ENCODE measurements at places on chromosomes 6 and 20.

DNA sequence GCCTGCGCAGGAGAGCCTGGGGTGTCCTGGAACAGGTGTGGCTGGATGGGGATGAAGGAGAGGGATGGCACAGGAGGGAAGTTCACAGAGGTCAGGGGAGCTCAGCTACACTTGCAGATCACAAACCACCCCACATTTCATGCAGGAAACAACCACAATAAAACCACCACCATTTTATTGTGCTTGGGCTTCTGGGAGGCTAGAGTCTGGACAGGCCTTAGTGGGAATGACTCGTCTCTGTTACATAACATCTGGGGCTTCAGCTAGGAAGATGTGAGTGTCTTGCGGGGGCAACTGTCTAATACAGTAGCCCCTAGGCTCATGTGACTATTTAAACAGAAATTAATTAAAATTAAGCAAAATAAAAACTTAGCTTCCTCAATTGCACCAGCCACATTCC lies 33.4 kb downstream of the SNX5 start:
- DNase-seq, result no peak

GRCh38 chr6:101655109-101655508 lies 261.6 kb downstream of the GRIK2 start:
- DNase-seq, result no peak

DNA sequence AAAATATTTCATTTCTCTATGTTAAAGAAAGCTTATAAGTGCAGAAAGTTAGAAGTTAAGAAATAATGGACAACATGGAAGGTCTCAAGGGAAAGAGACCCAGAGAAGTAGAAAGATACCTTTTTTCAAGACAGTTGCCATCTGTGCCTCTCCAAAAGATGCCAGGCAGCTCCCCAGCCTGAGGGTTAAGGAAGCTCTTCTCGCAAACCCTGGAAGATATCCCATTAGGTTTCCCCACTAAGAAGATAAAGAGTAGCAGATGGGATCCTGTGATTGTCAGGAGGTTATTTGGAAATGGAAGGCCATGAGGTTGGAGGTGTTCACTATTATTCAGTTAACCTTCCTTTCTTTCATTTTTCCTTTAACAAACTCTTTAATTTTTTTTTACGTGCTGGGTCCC lies 110.1 kb upstream of the SIM1 start:
- no peak for DNase-seq

DNA sequence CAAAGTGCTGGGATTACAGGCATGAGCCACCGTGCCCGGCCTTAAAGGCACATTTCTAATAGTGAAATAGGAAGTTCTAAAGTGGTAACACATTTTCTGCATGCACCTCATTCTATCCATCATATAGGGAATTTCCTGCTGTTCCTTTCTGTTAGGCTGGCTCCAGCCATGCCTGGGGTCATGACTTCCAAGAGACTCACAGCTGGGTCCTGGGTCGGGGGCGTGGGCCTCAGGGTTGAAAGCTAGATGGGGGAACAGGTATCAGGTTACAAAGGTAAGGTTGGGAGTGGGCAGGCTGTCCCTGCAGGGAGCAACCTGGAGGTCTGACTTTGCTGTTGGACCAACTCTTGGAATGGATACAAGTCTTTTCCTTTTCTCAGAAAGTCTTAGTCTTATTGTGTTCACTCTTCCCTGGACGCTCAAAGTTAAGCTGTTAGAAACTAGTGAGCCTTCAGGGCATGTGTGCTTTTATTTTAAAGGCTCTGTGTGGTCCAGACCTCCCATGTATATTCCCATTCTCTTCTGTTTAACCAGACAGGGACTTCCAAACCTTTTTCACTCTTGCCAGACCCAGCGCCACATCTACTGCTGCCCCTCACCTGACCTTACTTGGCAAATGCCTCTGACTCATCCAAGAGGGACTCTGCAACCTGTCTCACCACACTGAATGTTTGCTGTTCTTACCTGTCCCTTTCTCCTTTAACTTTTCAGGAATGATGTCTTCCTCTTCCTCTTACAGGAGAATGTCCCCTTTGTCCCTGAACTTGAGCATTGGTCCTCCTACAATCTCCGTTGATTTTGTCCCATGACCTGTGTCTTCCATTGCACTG lies 64.4 kb downstream of the TMEM170B start:
- DNase-seq, result no peak

GRCh38 chr20:36273414-36274180 lies 32.5 kb upstream of the DLGAP4 start:
- DNase-seq, result no peak

DNA sequence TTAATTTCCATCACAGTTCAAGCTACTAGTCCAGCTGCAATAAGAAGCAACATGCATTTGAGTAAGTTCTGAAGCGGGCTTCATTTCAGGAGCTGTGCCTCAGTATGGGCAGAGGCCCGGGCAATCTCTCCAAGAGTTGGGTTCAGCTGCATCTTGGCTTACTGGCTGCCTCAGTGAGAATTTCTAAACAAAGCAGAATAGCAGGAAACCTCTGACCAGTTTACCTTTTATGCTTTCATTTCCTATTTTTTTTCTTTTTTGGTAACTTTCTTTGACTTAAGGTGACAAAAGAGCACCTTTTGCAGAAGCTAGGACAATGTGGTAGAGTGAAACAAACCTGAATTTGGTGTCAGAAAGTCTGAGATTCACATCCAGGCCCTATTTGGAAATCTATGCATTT lies 51.0 kb upstream of the FBXO30 start:
- DNase-seq, result no peak

DNA sequence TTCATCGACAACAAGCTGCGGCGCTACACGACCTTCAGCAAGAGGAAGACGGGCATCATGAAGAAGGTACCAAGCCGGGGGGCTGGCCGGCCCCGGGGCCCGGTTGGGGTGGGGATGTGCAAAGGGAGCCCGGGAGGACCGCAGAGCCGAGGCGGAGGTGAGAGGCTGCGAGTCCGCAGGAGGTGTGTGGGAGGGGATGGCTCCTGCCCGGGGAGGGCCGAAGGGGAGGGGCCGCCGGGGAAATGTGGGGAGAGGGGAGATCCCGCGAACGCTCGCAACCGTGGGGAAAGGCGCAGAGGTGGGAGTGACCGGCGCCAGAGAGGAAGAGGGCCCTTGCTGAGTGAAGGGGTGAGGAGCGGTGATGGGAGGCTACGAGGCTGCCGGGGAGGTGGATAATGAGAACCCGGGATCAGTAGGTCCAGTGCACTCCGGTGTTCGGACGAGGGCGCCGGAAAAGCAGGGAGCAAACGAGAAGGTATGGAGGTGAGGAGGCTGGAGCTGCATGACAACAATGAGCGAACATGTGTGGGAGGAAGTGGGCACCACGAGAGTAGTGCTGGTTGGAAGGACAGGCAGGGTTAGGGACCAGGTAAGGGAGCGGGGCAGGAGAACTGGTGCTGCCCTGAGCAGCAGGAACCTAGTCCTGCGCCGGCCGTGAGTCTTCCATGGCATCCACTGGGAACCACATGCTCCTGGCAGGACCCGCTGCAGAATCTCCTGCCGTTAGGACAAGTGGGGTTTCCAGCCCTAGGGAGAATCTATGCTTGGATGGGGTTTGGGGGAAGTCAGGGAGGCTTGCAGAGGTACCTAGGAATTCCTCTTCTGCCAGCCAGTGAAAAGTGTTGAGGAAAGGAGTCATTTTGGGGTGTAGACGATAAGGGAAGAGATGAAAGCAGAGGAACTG lies 1.3 kb downstream of the SRF start:
- no peak for DNase-seq

DNA sequence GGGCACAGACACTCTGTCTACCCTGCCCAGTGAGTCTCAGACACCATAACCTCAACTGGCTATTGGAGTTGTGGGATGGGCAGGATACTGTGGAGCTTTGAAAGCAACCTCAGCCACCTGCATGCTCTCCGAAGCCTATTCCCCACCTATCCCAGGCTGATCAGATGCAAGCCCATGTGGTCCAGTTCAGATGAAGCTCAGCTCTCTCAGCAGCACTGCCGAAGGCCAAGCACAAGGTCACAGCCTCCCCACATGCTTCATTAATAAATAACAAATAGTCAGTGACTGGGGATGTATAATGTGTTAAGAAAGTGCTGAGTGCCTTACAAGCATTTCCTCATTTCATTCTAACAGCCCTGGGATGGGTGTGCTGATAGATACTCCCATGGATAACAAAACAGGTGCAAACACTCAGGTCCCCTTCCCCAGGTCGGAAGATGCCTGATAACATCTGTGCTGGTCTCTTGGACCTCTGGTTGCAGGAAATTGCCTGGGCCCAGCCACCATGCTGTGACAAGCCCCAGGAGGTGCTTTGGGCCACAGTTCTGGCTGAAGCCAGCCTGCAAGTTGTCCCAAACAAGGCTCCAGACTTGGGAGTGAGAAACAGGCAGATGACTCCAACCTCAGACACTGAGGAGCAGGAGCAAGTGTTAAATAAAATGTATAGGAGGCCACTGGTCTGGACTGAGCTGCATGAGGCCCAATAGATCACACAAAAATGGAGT lies 3.7 kb downstream of the ACSS1 start:
- DNase-seq, result no peak

DNA sequence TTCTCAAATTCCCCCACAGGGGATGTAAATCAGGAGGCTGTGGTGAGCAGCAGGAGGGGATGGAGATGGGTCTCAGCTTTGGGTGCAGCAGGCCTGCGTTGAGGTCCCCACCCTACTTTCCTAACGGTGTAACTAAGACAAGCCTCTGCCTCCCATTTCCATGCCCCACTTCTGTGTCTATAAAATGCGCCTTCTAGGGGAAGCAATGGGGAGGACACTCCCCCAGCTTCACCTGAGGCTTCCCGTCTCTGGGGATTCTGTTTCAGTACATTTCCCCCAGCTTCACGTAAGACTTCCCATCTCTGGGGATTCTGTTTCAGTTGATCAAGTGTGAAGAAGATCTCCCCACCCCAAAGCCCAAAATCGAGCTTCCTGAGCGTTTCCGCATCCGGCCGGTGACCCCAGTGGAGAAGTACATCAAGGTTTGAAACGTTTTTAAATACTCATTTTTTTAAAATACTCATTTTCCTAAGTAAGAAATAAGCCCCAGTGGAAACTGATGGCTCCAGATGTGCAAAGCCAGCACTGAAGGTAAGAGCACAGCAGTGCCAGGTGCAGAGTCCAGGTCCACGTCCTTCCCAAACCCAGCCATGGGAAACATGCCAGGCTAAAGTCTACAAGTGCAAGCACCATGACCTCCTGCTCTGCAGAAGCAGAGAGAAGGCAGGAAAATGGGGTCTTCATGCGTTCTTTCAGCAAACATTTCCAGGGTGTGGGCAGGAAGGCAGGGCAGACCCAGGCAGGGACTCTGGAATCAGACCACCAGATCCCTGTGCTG lies 73.1 kb downstream of the ANKRD60 start:
- no peak for DNase-seq

- no peak for DNase-seq
Observed at GRCh38 chr20:2873747-2874041, 413 bp downstream of the PTPRA start.

- DNase-seq, result peak; percentile 37
Observed at GRCh38 chr6:158799051-158799792, 19.9 kb downstream of the EZR start.

DNA sequence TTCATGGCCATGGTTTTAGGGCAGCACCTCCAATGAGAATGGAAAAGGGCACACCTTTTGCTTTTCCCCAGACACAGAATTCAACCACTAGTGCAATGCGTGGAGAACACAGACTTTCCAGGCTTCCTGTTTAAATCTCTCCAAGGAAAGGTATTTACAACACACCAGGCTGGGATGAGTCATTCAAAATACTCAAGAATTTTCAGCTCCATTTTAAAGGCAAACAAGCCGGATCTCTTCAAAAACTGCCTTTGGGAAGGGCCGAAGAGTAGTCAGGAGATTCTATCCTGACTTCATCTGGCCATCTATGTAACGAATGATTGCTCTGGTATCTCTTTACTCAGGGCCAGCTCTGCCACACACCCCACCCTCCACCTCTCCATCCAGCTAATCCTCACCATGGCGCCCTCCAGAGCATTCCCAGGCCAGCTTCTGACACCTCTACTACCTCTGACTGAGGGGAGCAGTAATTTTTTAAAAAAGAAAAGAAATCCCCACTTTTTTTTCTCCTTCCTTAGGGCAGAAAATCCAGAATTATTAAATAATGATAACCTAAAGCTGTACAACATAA lies 254.6 kb downstream of the LY86 start:
- DNase-seq, result peak; percentile 26

GRCh38 chr6:111714416-111715270 lies 109.0 kb upstream of the TRAF3IP2 start:
- DNase-seq, result no peak

DNA sequence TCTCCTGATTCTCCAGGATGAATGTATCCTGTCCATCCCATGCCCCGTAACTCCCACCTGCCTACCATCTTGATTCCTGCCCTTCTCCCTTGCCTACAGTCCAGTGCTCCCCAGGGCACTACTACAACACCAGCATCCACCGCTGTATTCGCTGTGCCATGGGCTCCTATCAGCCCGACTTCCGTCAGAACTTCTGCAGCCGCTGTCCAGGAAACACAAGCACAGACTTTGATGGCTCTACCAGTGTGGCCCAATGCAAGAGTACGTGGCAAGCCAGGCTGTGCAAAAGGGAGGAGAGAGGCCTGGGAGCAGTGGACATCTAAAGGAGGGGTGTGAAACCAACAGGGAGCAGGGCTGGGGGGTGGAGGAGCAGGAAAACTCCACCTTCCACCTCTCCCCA lies 15.0 kb upstream of the ZNF76 start:
- no peak for DNase-seq

GRCh38 chr6:96202571-96202970 lies 186.8 kb downstream of the FUT9 start:
- no peak for DNase-seq

GRCh38 chr6:43125119-43125518 lies 46.0 kb upstream of the SRF start:
- peak; percentile 85 for DNase-seq

DNA sequence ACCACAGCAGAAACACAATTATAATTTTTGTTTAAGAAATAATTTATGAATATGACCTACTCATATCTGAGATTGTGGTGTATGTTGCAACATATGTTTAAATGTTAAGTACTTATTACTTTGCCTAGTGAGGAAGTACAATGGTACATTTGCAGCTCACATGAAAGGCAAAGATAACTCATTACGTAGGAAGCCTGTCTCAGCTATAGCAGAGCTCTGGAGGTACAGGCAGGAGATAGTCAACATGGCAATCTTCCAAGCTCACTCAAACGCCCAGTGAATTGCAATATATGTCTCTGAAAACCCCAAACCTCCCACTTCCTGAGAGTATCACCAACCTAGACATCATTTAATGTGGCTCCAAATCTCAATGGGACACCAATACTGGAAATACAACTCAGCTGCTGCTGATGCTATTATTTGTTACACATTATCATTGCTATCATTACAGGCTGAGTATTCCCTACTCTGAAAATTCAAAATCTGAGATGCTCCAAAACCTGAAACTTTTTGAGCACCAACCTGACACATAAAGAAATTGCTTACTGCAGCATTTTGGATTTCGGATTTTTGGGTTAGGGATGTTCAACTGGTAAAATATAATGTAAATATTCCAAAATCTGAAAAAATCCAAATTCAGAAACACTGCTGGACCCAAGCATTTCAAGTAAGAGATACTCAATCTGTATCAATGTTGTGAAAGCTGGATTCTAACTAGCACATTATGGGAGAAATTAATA lies 25.1 kb upstream of the GSTA4 start:
- no peak for DNase-seq
